ENCODE measurements at places on chromosomes 1 and 21.

- no peak for DNase-seq
Measured at GRCh38 chr1:152502496-152503180, 8.0 kb upstream of the LCE5A start.

- DNase-seq = no peak
Measured at GRCh38 chr1:195345149-195345548, 1263.1 kb downstream of the KCNT2 start.

GRCh38 chr1:225880636-225881035 is 1.5 kb downstream of the TMEM63A start:
- DNase-seq = no peak

GRCh38 chr1:202623075-202623474 is 87.2 kb downstream of the SYT2 start:
- DNase-seq = no peak

DNA sequence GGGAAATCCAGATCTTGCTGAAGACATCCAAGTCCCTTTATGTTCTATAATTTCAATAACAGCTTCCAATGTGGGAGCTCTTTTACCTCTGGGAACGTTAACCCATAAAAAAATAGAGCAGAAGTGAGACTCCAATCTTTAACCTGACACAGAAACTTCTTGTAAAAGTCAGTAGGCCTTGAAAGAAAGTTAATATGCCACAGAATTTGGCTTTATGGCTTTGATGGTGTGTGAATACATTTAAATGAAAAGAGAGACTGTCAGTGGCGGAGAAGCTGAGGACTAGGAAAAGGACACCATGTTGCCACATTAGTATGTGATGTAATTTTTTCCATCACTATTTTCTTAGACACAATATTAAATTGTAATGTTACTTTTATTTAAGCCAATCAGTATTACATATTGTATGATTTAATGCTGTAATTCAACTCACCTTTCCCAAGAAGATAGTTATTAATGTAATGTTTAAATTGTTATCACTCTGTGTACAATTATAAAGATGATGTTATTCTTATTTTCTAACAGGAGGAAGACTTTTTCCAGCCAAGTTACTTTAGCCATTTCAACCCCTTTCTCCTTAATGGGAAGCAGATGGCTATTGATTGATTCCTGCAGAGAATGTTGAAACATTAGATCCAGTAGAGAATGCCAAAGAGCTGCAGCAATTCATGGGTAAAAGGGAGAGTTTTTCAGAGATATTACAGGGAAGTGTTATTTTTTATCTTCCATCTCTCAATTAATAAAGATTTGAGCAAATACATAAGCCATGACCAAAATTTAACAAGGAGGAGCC is 17.5 kb upstream of the CLDN8 start:
- DNase-seq = no peak

GRCh38 chr1:79716447-79716846 is 709.9 kb upstream of the ADGRL4 start:
- no peak for DNase-seq

All from stimulated activated CD8-positive, alpha-beta memory T cell treated with anti-CD3 and anti-CD28 coated beads, Interleukin-2, amount 100 ng/mL, for 48 hours (primary cell).